Fibroblast of villous mesenchyme (primary cell): ENCODE measurements at places on chromosomes 16 and 17. TPM values are rescaled to one million over a fixed set of nuclear protein-coding genes. Genes with fewer than 3 reads are reported as not detected.

PSMD12 gene
- total RNA-seq: 19.6 and 32.4 TPM in 2 replicates

RNF157 gene
- total RNA-seq: 4.7 and 10.0 TPM in 2 replicates

HSD11B2 gene
- not detected in 2 replicates for total RNA-seq

TPSD1 gene
- not detected in 2 replicates for total RNA-seq

UBE2I gene
- total RNA-seq: 44.9 and 46.4 TPM in 2 replicates

KRT40 gene
- not detected in 2 replicates for total RNA-seq

VTN gene
- 5.2 and 10.0 TPM in 2 replicates for total RNA-seq

MYH2 gene
- under 0.01 TPM in 1 of 2 replicates, not detected in the other for total RNA-seq

EARS2 gene
- 36.3 and 38.7 TPM in 2 replicates for total RNA-seq

ELMO3 gene
- total RNA-seq: 0.43 and 0.64 TPM in 2 replicates

OSGIN1 gene
- 3.2 and 6.5 TPM in 2 replicates for total RNA-seq

IRX6 gene
- total RNA-seq: not detected in 2 replicates

CACNA1H gene
- 11.7 and 12.2 TPM in 2 replicates for total RNA-seq

RHBDF1 gene
- 32.8 and 37.4 TPM in 2 replicates for total RNA-seq

DYNLRB2 gene
- total RNA-seq: 0.86 TPM in 1 of 2 replicates, not detected in the other

MSLN gene
- total RNA-seq: 0.32 and 0.86 TPM in 2 replicates

MYO15B gene
- total RNA-seq: 1.6 and 3.9 TPM in 2 replicates

FNDC8 gene
- not detected in 2 replicates for total RNA-seq

FAM83G gene
- total RNA-seq: 12.1 and 14.5 TPM in 2 replicates

CDR2L gene
- 26.8 and 31.9 TPM in 2 replicates for total RNA-seq

CDH5 gene
- total RNA-seq: not detected in 2 replicates

ST6GALNAC1 gene
- total RNA-seq: not detected in 2 replicates

USP10 gene
- 53.1 and 65.2 TPM in 2 replicates for total RNA-seq

OTOA gene
- under 0.01 TPM in 2 replicates for total RNA-seq

UTS2R gene
- total RNA-seq: not detected in 2 replicates

CYBA gene
- total RNA-seq: 152 and 167 TPM in 2 replicates

RCVRN gene
- total RNA-seq: not detected in 2 replicates

COA3 gene
- 52.2 and 66.4 TPM in 2 replicates for total RNA-seq

ARRB2 gene
- 3.5 TPM in 2 replicates for total RNA-seq

TEKT5 gene
- total RNA-seq: under 0.01 TPM in 1 of 2 replicates, not detected in the other

CHRNE gene
- total RNA-seq: under 0.01 and 0.32 TPM in 2 replicates

NETO2 gene
- 13.9 and 14.7 TPM in 2 replicates for total RNA-seq

SHISA9 gene
- total RNA-seq: 0.32 TPM in 1 of 2 replicates, not detected in the other

TP53 gene
- 50.6 and 79.5 TPM in 2 replicates for total RNA-seq

RHBDF2 gene
- 13.4 and 14.2 TPM in 2 replicates for total RNA-seq

FSCN2 gene
- 1.7 and 3.5 TPM in 2 replicates for total RNA-seq

MRPL45 gene
- total RNA-seq: 28.0 and 30.2 TPM in 2 replicates
